Stimulated activated CD4-positive, alpha-beta T cell treated with anti-CD3 and anti-CD28 coated beads, TNF-alpha, amount 100 ng/mL, for 48 hours (primary cell): ENCODE measurements at places on chromosomes 4 and X.
A peak's percentile ranks its signal among the peaks of the same experiment; 100 is the strongest.

DNA sequence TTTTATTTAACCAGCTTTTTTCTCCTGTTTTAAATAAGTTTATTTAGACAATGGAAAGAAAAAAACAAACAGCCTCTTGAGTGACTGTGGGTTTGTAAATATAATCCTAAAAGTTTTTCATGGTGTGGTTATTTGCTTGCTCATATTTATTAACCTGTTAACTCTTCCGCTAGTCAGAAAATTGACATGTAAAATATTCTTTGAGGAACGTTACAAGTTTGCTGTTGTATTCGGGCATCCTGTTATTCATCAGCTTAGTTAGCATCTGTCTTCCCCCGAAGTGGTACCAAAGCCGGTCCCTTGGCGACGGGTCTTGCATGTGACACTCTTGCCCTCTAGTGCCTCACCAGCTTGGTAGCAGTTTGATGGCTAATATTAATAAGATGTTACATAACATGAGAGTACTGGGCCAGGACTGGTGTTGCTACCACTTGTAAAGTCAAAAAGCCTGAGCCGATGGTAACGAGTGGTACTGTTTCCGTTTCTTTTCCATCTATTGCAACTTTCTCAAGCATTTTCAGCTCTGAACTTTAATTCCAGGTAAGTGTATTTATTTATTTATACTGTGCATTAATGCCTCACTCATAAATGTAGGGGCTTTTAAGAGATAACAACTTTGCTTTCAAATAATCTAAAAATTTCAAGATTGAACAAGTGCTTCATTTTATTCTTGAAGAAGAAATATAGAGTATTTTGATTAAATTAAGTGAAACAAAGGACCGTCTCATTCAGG lies at the start of gene NDST3:
TSS of gene NDST3 (plus strand) at position 434 of the 733 bp plus-strand sequence. CDS start 19,425 bp downstream, outside the sequence.
- DNase-seq: no peak

DNA sequence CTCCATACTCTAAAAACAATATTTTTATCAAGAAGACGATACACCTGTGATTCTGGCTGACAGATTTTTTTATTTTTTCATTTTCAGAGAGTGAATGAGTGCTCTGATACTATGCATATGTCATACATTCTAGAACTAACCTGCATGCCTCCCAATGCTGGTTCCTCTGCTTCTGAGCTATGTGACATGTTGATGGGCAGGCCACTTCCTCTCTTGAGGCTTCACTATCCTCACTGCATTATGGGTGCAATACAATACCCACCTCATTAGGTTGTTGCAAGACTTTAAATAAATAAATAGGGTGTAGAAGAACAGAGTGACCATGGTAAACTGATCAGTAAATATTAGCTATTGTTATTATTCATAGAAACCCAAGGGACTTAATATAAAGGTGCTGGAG lies 408.3 kb downstream of the HNRNPD start:
- DNase-seq: no peak

DNA sequence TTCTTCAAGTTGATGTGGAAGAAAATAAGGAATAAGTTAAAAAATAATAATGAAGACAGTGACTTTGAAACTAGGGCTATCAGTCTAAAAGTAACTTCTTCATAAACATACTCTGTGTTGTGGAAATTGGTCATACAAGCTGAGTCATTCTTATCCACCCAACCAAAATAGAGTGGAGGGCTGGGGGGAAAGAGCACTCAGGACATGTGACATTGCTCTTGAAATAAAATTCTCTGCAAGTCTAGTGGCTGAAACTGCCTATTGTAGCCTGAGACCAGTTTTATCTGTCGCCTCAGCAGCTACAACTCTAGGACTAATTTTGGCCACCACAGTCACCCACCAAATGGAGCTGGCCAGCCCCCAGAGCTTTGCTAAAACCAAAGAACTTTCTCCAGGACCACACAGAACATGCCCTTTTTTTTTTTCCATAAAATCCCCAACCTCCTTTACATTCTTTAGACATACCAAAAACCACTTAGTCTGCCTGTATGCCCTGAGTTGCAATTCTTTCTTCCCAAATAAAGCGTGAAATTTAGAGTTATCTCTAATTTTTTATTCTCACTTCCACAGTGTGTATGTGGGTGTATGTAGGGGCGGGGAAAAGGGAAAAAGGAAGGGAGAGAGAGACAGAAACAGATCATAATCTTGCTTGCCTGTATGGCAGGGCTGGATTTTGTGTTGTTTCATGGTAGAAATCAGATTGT lies 23.0 kb upstream of the SLC25A4 start:
- no peak for DNase-seq

GRCh38 chr4:147247579-147247978 lies 233.3 kb upstream of the EDNRA start:
- no peak for DNase-seq

DNA sequence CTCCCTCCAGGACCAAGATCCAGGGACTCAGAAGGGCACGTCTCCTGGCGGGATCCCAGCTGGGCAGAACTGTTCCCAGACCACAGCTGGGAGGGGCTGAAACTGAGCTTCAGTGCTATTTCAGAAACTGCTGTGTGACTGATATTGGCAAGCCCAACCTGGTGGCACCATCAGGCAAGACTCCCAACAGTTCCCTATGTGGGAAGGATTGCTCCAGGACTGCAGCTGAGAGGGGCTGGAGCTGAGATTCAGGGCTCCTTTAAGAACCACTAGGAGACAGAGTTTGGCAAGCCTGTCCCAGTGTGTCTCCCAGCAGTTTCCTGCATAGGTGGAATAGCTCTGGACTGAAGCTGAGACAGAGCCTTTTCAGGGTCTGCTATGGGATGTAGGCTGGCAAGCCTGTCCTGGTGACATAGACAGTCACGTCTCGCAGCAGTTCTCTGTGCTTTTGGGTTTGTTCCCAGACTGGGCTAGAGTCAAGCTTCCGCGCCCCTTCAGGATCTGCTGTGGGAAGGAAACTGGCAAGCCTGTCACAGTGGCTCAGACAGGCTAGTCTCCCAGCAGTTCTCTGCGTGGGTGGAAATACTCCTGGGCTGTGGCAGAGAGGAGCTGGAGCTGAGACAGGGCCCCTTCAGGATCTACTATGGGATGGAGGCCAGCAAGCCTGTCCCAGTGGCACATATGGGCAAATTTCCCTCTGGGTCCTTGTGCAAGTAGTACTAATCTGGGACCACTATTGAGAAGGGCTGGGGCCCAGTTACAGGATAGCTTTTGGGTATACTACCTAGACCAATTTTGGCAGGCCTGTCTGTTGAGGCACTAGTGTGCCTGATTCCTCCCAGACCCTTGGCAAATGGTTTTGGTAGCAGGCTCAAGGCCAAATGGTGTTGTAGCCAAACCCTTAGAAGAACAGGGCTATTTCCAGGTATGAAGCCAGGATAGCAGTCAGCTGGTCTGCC lies 20.2 kb upstream of the MED14 start:
- DNase-seq: no peak

GRCh38 chrX:130772105-130772775 lies 130.8 kb downstream of the ENOX2 start:
- no peak for DNase-seq

DNA sequence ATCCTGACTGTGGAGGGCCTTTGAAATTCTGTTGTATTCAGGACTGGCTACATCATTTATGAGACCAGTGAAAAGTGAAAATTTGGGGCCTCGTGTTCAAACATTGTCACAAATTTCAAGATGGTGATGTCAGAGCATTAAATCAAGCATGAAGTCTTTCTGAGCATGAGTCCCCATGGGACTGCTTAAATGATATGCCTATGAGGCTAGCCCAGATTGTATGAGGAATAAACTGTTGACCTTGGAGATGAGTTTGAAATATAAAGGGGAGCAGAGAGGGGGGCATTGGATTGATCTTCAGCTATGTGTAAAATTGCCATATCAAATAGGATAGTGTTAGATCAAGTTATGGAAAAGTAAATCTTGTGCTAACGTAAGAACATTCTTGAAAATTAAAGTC lies 230.0 kb downstream of the SPANXN3 start:
- no peak for DNase-seq

DNA sequence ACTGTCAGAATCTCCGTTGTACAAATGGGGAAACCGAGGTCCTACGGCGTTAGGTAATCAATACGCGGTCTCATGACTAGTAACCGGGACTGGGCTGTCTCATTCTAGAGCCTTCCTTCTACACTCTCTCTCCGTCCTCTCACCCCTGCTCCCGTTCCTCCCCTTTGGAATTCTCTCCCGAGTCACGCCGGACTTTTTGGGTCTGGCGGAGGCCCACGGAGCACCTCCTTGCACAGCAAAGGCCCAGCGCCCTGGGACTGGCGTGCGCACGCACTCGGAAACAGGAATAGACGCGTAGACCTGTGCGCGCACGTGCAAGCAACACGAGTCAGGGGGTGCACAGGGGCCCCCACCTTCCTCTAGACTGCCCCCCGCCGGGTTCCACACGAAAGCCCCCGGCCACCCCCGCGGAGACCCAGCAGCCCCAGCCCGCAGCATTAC lies 361 bp downstream of the QDPR start:
- DNase-seq: peak; percentile 31

DNA sequence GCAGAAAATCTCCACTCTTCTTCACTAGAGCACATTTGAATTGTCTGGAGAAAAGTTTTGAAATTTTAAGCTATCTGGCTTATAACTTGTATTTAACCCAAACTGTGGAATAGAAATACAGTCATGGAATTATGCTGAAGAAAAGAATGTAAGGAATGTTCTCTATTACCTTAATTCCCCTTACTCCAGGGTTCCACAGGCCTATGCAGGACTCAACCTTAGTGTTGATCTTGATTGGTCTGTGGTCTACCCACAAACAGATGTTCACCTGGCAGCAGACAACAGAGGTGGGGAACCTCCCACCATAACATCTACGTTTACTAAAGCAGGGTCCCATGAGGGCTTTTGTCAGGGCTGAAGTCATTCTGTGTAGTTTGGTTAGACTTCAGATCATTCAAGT lies 189.3 kb upstream of the GPRIN3 start:
- no peak for DNase-seq

DNA sequence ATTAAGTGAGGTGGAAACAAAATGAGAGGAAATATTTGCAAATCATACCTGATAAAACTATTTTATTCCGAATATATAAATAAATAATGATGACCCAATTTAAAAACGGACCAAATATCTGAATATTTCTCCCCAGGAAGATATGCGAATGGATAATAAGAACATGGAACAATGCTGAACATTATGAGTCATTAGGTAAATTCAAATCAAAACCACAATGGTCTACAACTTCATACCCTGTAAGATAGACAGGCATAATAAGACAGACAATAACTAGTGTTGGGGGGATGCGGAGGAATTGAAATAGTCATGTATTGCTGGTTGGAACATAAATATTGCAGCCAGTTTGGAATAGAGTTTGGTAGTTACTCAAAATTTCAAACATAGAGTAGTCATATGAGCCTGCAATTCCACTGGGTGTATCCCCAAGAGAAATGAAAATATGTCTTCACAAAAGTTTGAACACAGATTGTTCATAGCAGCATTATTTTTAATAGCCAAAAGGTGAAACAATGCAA lies 47.6 kb upstream of the DRP2 start:
- DNase-seq: no peak

DNA sequence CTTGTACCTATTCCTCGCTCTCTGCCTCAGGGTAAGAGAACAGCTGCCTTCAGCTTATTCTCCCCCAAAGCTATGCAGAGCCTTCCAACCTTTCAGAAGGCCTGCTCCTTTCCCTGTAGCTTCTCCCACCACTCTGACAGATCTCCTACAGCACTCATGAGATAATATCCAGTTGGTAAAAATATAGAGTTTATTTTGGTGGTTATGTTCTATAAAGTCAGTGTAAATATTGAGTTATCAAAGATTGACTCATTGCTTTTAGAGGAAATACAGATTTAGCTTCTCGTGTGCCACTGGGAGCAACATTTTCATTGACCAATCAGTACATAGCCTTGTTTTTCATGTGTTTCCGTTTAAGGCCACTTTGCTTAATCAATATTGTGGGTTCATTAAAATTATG lies 216.2 kb upstream of the TECRL start:
- DNase-seq: no peak

- no peak for DNase-seq
Measured at GRCh38 chr4:123896446-123897071, 500.0 kb downstream of the SPRY1 start.

DNA sequence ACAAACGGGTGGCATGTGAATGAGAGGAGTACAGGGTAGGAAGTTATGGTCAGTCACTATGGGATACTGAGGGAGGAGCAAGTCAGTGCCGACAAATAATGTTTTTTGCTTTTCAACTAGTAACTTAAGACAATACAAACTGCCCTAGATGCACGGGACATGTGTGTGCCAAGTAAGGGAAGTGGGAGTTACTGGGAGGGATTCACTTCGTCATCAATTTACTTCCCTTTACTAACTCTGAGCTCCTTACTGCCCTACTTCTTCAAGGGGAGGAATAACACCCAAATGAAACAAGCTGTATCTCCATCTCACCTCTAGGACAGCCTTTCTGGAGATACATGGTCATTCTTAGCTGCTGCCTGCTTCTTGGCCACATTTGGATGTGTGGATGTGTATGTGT lies 97.7 kb downstream of the DGKK start:
- DNase-seq: no peak

DNA sequence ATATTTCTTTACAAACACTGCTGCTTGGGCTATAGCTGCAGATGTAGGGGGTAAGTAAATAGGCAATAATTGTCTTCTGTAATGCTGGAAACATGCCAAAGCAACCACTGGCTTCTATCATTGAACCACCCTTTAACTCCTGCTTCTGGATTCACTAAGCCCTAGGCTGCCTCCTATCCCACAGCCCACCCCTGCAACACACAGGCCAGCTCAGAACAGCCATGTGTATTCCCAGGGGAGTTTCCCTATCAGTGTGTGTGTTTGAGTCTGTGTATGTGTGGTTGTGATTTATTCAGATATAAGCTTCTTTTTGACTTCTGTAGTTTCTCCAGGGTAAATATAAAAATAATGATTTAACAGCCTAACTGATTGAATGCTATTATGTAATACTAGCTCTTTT lies 291.3 kb downstream of the PCDH10 start:
- no peak for DNase-seq
